ENCODE measurements at places on chromosomes 13 and 19.

DNA sequence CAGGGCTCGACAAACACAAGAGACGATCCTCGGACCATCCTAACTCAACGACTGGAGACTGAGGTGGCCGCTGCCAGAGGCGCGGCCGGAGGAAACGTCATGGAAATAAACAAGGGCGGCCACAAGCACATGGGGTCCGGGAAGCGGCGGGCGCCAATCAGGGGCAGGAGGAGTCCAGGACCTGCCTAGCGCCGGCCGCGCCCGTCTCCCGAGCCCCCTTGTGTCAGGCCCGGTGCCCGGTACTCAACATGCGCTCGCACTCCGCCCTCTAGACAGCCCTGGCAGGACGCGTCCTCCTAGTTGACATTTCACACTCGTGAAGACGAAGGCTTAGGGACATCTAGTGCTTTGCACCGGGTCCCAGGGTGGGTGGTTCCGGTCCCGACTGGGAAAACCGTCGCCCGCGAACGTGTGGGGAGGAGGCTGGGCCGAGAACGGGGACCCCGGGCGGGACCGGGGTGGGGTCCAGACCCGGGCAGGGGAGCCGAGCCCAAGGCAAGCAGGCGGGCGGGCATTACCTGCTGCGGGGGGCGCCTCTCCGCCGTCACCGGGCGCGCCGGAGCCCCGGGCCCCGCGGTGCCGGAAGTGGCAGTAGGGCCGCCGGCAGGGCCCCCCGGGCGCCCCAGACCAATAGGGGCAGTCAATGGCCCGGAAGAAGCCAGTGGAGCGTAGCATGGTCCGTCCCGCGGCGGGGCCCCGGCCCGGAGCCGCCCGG, 442 bp downstream of the REXO1 start:
- DNase-seq, result peak; percentile 33

GRCh38 chr13:40619479-40619814, 47.0 kb downstream of the FOXO1 start:
- no peak for DNase-seq

DNA sequence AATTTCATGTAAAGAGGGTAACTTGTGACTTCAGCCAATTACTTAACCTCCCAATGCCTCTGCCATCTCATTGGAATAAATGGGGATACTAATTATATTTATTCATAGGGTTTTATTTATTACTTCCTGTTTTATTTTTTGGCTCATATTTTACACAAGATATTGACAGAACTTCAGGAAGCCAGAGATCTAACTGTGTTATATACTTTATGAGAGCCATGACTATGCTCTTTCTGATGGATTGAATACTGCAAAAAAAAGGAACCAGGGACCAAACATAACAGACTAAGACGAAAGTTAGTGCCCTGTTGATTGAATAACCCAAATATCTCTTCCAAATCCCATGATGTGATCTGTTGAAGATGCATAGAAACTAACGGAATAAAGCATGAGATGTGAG, 243.3 kb upstream of the STARD13 start:
- DNase-seq, result no peak

DNA sequence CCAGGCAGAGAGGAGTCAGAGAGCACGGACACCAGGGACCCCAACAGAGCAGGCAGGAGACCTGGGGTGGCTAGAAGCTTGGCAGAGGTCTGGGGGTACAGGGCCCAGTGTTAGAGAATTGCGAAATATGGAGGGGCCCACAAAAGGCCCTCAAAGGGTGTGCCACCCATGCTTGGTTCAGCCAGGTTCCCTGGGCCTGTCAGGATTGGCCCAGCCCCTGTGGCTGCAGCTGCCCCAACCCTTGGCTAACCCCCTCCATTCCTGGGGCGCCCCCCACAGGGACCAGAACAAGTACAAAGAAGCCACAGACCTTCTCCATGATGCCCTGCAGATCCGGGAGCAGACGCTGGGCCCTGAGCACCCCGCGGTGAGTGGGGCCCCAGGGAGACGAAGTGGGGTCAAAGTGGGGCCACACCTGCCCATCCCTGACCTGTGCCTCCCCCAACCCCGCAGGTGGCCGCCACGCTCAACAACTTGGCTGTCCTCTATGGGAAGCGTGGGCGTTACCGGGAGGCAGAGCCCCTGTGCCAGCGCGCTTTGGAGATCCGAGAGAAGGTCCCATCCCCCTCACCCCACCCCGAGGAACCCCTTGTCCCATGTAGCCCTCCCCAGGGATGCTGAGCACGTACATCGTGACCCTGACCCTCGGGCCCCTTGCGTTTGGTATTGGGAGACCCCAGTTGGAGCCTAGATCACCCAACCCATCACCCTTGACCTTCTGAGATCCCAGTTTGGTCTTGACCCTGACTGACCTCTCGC, 8.0 kb downstream of the KLC3 start:
- DNase-seq, result no peak

GRCh38 chr13:91565296-91565695, 166.9 kb downstream of the GPC5 start:
- no peak for DNase-seq

GRCh38 chr19:47378246-47378645, 29.1 kb downstream of the DHX34 start:
- DNase-seq, result no peak

DNA sequence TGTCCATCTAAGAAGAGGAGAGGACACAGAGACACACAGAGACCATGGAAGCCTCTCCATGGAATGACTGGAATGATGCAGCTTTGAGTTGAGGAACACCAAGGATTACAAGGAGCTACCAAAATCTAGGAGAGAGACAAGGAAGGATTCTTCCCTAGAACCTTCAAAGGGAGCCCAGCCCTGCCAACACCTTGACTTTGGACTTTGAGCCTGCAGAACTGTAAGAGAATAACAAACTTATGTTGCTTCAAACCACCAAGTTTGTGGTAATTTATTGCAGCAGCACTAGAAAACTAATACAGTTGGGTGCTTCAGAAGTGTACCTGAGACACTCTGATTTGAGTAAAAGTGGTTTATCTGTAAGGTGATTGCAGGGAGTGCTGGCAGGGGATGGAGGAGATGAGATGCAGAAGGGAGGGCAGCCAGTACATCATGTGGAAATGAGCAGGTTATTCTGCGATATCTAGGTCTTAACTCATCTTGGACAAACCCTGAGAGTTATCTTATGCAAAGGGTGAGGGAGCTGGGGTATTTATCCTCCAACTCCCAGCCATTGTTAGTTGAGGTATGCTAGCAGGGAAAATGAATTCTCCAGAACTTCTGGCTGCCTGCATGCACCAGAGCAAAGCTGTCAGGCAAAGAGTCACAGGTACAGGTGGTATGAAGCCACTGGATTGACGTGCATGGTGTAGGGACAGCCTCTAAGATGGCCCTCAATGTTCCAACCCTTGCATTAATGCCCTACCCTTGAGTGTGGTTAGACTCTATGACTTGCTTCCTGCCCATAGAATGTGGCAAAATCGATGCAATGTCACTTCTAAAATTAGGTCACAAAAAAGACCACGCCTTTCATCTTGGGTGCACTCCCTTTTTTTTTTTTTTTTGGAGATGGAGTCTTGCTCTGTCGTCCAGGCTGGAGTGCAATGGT, 31.3 kb upstream of the ADGRL1 start:
- no peak for DNase-seq

GRCh38 chr13:31862828-31863227, 123.5 kb downstream of the RXFP2 start:
- DNase-seq, result no peak

- no peak for DNase-seq
Measured at GRCh38 chr19:29266001-29266400, 53.0 kb upstream of the UQCRFS1 start.

All from OCI-LY7 (cell line).